ENCODE measurements at places on chromosomes 6 and 20.

- DNase-seq: no peak
Measured at GRCh38 chr6:31356216-31356945, 598 bp downstream of the HLA-B start.

GRCh38 chr20:11219192-11219591 is 545.4 kb upstream of the JAG1 start:
- no peak for DNase-seq

GRCh38 chr6:155604991-155605390 is 149.4 kb upstream of the NOX3 start:
- no peak for DNase-seq

GRCh38 chr6:37324131-37325033 is 29.4 kb upstream of the RNF8 start:
- no peak for DNase-seq

DNA sequence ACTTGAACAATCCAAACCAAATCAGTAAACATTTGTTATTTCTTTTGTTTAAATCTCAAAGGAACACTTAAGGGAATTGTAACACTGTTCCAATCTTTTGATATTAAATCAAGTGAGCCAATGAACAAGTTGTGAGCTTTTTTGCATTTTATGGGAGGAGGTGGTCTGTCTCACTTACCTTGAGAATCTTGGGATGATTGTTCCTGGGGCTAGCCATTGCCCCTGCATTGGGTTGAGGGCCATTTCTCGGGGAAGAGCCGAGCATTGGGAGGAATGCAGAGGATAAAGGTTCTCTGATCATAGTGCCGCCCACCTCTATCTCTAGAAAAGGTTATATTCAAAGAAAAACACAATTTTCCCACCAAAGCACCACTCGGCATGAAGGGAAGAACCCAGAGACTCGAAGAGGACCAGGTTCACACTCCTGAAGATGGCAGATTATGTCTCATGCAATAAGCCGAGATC is 13.8 kb upstream of the TFB1M start:
- no peak for DNase-seq

GRCh38 chr20:53402233-53403005 is 191.2 kb downstream of the ZNF217 start:
- no peak for DNase-seq

GRCh38 chr6:29564875-29565274 is 5.3 kb upstream of the UBD start:
- no peak for DNase-seq

DNA sequence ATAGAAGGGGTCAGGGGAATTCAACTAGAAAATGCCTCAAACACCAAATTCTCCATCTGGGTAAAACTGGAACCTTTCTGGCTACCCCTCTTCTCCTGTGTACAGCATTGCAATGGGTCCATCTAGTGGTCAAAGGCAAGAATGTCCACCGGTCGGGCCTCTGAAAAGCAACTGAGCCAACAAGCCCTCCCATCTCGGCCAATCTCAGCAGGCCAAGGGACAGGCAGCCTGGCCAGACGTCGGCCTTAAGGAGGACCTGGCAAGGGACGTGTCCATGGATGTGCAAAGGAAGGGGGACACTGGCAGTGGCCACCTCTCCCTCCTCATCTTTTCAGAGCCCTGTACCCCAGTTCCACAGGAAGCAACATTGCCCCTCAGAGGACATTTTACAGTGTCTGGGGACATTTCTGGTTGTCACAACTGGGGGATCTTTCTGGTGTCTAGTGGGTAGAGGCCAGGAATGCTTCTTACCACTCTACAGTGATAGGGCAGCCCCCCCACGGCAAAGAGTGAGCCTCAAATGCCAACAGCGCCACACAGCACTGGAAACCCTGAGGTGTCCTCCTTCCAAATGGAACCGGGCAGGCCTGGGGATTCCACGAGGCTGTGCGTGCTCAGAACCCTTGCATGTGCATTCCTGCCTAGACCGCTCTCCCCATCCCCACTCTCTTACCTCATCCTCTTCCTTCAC is 99.8 kb upstream of the FOXA2 start:
- peak; percentile 33 for DNase-seq

- DNase-seq: no peak
Measured at GRCh38 chr6:30260036-30260504, 46.9 kb upstream of the TRIM26 start.

DNA sequence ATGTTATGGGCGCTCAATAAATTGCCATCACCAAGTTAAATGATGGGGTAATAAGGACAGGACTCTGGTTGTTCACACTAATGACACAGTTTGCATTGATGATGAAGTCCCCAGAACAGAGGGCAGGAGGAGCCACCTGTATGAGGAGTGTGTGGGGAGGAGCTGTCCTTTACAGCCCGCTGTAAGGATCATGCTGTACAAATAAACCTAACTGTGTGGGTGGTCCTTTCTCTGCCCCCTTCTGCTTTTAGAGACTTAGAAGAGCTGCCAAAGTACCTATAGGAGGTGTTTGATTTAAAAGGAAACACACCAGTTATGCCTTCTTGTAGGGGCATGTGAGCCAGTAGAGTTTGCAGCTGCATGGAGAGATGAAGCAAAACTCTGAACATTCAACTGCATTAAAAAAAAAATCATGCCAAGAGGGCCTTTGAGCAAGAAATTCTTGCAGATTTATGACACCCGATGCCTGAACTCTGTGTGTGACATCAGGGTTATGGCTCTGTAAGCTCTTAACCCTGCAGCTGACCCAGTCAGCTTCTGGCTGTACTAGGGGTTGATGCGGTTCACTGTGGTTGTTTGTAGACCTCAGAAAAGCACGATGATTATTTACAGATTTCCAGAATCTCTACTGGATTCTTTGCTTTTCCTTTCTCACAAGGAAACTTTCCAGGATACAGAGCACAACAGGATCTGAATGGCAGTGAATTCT is 67.4 kb downstream of the UST start:
- DNase-seq: no peak

- no peak for DNase-seq
Measured at GRCh38 chr20:32547753-32548034, 37.4 kb downstream of the NOL4L start.

GRCh38 chr20:25586877-25587276 is 1.5 kb upstream of the NINL start:
- DNase-seq: no peak

- no peak for DNase-seq
Measured at GRCh38 chr6:127404594-127405178, 54.5 kb downstream of the KIAA0408 start.

GRCh38 chr6:133630651-133631050 is 258.3 kb upstream of the TCF21 start:
- DNase-seq: no peak

DNA sequence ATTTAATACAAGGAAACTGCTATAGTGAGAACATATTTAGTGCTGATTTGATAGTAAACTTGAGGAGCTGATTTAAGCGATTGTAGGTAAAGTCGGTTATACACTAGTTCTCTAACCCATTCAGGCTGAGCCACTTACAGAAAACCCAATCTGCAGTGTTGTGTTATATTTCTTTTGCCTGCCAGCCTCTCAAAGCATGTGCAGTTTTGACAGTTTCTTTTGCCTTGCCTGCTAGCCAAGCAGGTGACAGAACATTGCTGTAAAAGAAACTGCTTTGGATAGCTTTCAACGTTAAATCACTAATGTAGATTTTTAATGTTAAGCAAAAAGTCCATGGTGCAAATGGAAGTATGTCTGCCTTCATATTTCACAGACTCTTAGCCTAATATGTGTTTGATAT is 982.9 kb downstream of the EYS start:
- no peak for DNase-seq

DNA sequence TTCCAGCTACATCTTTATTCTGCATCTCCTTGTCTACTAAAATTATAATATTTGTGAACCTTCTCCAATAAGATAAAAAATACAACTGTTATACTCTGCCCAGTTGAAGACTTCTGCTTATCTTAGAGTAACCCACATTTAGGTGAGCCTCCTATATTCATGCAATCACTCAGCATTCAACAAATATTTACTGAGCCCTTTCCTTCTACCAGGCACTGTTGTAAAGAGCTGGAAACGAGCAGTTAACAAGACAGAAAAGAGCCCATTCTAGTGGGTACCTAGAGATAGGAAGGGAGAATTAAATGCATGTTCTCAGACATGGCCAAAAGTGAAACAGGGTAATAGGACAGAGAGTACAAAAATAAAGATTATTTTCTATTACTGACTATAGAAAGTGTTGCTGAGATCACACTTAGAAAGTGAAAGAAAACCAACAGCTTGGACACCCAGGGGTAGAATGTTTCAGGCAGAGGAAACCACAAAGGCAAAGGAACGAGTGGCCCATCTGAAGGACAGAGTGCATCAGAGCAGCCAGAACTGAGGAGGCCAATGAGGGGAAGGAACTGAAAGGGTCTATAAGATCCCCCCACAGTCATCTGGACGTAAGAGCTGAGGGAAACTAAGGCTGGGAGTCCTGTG is 50.8 kb upstream of the SMLR1 start:
- no peak for DNase-seq

GRCh38 chr6:107458672-107459282 is 587 bp downstream of the PDSS2 start:
- no peak for DNase-seq

DNA sequence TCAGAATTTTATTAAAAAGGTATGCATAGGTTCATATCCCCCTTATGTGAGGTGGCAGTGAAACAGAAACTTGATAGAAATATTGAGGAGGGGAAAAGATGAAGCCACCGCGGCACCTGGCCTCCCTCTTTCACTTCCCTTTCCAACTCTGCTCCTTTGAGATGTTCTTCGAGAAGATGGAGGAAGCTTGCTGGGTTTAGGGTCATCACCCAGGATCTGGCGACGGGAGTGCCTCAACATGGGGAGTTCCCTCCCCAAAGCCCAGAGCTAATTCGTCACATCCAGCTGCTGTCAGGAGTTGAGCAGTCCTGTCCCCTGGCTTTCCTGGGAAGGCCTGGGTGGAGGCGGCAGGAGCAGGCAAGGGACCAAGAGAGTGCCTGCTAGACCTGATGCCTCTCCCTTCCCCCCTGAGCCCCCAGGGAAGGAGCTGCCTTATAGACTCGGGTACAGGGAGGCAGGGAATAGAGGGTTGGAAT is 29.1 kb downstream of the RREB1 start:
- DNase-seq: no peak

DNA sequence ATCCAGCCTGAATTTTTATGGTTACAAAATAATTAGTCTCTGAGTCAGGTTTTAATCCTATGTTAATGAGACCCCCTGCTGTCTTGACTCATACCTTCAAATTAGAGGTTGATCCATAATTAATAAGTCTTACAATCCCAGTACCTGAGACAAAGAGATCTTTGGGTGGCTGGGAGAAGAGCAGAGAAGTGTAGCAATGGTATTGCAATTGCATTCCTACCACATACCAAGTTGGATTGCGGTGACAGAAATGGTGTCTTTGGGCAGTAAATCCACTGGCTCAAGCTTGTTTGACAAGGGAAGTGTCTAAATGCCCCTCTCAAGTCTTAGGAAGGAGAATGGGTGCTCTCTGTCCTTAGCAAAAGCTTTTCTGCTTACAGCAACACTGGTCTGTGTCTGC is 150.4 kb downstream of the BTBD3 start:
- no peak for DNase-seq

DNA sequence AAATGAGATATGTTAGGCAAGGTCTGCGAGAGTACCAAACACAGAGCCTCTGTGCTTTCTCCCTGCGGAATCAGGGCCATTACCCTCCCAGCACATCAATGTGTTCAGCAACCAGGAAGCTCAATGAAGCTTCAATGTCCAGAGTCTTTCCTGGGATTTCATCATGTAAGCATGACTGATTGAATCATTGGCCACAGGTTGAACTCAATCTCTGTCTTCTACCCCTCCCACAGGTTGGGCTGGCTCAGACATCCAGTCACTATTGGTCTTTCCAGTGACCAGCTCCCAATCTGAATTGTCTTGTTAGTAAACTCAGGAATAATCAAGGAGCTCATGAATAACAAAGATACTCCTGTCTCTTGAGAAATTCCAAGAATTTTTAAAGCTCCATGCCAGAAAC is 2.7 kb upstream of the DTD1 start:
- no peak for DNase-seq

- DNase-seq: no peak
Measured at GRCh38 chr6:69584536-69584912, 212.3 kb downstream of the LMBRD1 start.

- DNase-seq: no peak
Measured at GRCh38 chr20:32142088-32142487, 32.6 kb downstream of the TM9SF4 start.
